Kasumi-1 (cell line): ENCODE measurements at places on chromosomes 11 and 22.
A peak's percentile ranks its signal among the peaks of the same experiment; 100 is the strongest.

DNA sequence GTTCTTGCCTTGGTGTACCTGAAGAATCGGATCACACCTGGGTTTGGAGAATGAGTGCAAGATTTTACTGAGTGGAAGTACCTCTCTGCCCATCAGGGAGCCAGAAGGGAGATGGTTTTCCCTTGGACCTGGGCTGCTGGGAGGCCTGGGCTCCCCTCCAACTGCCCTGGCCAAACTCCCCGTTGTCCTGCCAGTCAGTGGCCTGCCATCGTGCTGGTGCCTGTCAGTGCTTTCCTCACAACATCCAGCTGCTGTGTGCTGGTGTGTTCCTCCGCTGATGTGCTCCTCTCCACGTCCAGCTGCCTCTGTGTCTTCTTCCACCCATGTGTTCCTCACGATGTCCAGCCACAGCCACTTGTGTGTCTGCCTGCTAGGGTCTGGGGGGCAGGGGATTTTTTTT lies 87.9 kb upstream of the CLPB start:
- no peak for DNase-seq

DNA sequence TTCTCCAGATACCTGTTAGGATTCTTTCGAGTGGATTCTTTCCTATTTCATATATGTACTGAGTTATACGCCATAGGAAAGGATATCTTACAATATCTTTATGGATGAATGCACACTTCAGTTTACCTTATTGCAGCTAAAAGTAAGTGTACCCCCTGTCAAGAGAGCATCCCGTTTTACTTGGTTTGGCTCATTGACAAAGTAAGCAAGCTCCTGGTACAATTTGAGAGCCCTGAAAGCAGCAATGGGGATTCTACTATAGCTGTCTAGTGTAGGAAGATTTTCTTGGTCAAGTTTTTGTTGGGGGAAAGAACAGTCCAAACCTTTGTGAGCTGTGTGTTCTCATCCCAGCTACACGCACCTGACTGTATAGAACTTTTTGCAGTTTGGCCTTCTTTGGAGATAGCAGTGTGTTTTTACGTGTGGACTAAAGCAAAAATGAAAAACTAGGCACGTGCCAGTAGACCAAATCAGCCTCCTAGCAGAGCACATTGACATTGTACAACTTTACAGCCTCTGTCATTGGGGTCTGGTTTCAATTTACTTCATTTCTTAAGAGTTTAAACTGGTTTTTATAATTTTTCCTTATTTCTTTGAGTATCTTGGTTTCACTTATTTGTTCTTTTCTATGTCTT lies 44.0 kb downstream of the PPP6R3 start:
- no peak for DNase-seq

DNA sequence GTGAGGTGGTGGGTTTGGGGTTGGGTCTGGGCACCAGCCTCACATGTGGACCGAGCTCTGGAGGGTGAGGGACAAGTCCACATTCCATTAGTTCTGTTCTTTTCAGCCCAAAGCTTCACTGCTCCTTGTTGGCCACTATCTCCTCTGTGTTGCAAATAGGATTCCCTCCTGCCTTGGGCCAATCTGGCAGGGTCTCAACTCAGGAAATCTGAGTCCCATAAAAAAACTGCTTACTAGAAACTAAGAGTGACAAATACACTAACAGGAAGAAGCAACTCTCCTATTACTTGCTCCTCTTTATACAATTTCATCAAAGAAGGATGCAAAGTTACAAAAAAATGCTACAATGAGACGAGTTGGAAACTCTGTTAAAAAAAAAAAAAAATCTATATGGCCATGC lies 66.2 kb upstream of the CSNK1E start:
- no peak for DNase-seq

- peak; percentile 79 for DNase-seq
These were observed at the start of gene SERPINH1 for GRCh38 chr11:75562048-75562835. Gene SERPINH1, plus strand, starts transcription at chr11:75562253. Its CDS starts 4,097 bp downstream, at chr11:75566350.
